Stimulated activated CD4-positive, alpha-beta T cell treated with anti-CD3 and anti-CD28 coated beads, Interleukin-15, amount 100 ng/mL, for 1 hour (primary cell): ENCODE measurements at places on chromosomes 12 and 14.

GRCh38 chr14:76773956-76774820 is 12.9 kb downstream of the VASH1 start:
- DNase-seq, result no peak

- DNase-seq, result peak; percentile 28
These were observed 22.1 kb upstream of the NINJ2 start for GRCh38 chr12:685388-685787.

- no peak for DNase-seq
These were observed 151.5 kb upstream of the MGAT4C start for GRCh38 chr12:86407620-86408208.

- DNase-seq, result no peak
These were observed 54.3 kb upstream of the TMCC3 start for GRCh38 chr12:94704452-94705306.

GRCh38 chr14:90576581-90576980 is 179.8 kb downstream of the CALM1 start:
- no peak for DNase-seq

GRCh38 chr12:120581998-120582397 is 796 bp upstream of the POP5 start:
- no peak for DNase-seq

GRCh38 chr12:57623385-57623784 is 9.6 kb downstream of the B4GALNT1 start:
- no peak for DNase-seq

GRCh38 chr12:116165036-116165425 is 112.5 kb downstream of the MED13L start:
- no peak for DNase-seq

- DNase-seq, result no peak
These were observed 168.1 kb upstream of the PRICKLE1 start for GRCh38 chr12:42757624-42758119.

DNA sequence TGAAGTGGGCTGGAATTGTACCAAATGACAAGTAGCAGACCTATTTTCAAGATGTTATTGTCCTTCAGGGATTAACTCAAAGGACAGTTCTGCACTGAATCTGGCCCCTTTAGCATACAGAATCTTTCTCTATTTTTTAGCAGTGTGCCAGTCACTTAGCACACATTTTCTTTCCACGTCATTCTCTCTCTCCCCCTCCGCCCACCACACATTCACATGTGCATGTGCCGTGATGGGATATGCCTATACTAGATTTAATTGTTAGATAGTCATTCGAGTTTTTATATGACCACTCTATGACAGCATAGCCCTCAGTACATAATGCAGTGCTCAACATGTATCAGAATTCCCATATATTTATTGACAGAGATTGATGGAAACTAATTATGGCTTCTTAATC is 129.1 kb downstream of the KCNC2 start:
- no peak for DNase-seq

- DNase-seq, result no peak
These were observed 2.1 kb downstream of the MLH3 start for GRCh38 chr14:75049136-75049535.

- no peak for DNase-seq
These were observed 131.6 kb downstream of the SEC23A start for GRCh38 chr14:38971258-38971921.

GRCh38 chr12:26401874-26402273 is 206.5 kb downstream of the SSPN start:
- DNase-seq, result no peak

- no peak for DNase-seq
These were observed 68.2 kb downstream of the DNAI7 start for GRCh38 chr12:25126746-25127145.

- DNase-seq, result no peak
These were observed 28.7 kb downstream of the NKX2-8 start for GRCh38 chr14:36553656-36554260.

DNA sequence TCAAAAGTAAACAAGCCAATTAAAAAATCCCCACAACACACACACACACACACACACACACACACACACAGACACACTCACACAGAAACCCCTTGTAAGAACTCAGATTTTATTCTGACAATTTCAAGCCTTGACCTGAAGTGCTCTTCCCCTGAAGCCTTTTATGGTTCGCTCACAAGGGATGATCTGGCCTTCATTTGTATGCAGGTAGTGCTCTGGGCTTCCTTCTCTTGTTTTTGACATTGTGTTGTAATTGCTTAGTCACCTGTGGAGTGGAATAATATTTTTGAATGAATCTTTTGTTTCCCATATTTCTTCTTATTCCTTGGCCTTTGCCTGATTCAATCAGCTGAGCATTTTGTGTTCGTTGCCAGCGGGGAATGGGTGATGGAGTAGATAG is 83.3 kb upstream of the CSRP2 start:
- no peak for DNase-seq

DNA sequence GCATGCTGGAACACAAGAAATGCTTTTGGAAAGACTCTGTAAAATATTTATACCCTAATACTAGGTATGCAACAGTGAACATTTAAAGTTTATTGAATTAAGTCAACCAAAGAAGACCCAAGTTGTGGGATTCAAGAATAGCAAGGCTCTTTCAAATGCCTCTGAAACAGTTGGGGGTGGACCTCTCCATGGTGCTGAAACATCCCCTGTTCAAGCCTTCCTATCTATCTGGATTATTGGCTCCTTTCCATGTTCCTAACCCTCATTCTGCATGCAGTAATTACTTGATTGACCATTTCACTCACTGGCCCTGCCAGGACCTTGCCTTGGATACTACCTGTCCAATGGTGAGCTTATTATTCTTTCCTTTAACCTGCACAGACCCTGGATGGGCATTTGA is 349.7 kb downstream of the NRXN3 start:
- DNase-seq, result no peak

GRCh38 chr14:44113769-44114730 is 393.0 kb downstream of the FSCB start:
- DNase-seq, result no peak

DNA sequence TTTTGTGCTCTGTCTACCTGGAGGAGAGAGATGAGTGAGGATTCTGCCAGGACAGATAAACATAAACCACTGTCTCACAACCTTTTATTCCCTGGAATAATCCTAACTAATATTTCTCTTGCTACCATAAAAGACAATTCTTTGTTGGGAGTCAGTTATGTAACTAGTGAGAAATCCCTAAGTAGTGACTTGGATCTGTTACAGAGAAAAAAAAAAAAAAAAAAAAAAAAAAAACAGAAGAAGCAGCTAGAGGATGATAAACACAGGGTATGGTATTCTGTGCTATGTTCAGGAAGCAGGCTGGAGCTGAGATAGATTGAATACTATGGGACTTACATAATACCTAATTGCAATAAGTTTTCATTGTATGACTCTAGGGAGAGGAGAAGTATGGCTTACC is 178.7 kb downstream of the CNTN1 start:
- DNase-seq, result no peak

- DNase-seq, result no peak
These were observed 2.6 kb downstream of the CYP46A1 start for GRCh38 chr14:99686557-99687283.

- DNase-seq, result no peak
These were observed 123.2 kb downstream of the LMO3 start for GRCh38 chr12:16482726-16483125.

- no peak for DNase-seq
These were observed 61.9 kb downstream of the CHGA start for GRCh38 chr14:92984896-92985295.

DNA sequence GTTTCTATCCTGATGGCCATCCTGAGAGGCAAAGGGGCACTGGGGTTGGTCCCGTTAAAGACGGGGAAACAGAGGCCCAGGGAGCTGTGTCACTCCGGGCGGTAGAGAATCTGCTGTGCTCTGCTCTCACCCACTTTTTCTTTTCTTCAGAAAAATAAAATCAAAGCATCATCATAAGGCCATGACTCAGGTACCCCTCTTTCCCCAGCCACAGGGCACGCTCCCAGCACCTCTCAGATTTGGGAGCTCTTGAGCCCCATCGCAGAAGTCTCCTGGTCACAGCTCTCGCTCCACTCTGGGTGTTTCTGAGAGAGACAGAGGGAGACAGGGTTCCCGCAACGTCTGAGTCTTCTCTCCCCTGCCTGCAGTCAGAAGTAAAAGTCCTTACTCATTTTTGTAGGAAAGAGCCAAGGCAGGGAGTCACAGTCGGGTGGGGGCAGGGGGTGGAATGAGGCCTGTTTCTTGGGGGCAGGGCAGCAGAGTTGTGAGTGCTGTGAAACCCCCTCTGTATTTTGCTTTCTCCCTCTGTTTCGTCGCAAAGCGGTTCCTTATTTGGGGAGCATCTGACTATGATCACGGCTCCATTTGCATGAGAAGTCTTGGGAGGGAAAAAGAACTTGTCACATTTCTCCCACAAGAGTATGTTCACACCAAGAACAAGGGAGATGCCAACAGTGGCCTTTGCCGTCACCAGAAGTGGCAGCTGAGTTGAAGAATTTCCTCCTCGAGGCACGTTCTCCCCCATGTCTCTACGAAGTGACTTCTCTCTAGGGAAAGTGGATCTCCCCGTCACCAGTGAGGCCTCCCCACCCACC is 139.0 kb downstream of the BCL11B start:
- no peak for DNase-seq

GRCh38 chr12:1013618-1014489 is 22.8 kb downstream of the ERC1 start:
- no peak for DNase-seq

DNA sequence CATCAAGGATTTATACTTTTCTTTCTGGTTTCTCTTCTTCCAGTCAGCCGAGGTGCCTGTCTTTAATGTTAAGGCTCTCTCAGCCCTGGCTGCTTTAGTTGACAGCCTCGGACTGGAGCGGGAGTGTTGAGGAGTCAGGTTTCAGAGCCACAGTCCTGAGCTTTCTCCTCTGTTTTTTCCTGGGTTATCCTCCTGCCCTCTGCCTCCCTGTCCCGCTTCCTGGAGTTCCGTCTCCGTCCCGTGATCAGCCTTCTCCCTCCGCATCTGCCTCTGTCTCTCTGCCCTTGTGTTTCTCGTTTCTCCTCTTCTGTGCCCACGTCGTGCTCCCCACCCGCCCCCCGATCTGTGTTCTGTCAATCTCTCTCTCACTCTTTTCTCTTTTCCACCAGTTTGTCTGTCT is 33.0 kb downstream of the IQSEC3 start:
- DNase-seq, result no peak

- DNase-seq, result no peak
These were observed 5.5 kb downstream of the AQP2 start for GRCh38 chr12:49955899-49956662.

- DNase-seq, result no peak
These were observed 24.6 kb upstream of the BCL7A start for GRCh38 chr12:121996945-121997612.

- no peak for DNase-seq
These were observed 5.0 kb upstream of the TDG start for GRCh38 chr12:103960616-103961227.

- DNase-seq, result no peak
These were observed 14.9 kb upstream of the NFKBIA start for GRCh38 chr14:35419429-35419841.

DNA sequence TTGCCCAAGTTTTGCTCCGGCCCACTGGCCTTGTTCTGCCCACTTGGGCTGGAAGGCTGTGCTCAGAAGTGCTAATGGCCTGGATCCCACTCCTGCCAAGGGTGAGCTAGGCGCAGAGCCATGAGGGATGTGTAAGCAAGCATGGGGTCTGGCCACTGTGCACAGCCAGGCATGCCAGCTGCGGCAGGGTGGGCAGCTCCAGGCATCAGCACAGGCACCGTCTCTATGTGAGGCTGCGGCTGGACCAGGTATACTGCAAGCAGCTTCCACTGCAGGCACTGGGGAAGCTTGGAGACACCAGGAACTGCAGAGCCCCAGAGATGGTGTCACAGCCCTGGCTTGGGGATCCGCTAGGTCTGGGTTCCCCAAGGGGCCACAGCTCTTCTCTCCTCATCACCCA is 264.9 kb downstream of the LRIG3 start:
- DNase-seq, result no peak

DNA sequence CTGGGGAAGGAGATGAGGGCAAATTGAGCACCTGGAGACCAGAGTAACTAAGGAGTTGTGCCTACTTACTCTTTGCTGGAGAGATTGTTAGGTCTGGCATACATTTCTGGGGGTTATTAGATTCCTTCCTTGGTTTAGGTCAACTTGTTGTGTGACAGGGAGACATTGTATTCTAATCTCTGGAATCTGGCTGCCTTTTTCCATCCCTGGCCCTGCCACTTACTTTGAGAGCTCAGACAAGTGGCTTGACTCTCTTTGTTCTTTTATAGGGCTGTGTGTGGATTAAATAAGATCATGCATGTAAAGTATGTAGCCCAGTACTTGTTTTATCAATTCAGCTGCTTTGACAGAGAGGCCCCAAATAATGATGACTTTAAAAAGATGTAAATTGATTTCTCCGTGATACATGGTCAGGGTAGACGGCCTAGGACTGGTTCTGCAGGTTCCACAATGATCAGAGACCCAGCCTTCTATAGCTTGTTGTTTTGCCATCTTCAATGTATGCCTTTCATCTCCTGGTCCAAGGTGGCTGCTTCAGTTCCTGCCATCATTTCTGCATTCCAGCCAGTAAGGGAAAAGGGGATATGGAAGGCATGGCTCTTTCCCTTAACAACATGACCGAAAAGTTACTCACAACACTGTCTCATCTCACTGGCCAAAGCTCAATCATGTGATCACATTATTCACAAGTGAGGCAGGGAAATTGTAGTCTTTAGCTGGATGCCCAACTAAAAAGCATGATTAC is 72.6 kb downstream of the CHST11 start:
- DNase-seq, result no peak

- no peak for DNase-seq
These were observed 18.6 kb downstream of the SH2B3 start for GRCh38 chr12:111424189-111424792.

DNA sequence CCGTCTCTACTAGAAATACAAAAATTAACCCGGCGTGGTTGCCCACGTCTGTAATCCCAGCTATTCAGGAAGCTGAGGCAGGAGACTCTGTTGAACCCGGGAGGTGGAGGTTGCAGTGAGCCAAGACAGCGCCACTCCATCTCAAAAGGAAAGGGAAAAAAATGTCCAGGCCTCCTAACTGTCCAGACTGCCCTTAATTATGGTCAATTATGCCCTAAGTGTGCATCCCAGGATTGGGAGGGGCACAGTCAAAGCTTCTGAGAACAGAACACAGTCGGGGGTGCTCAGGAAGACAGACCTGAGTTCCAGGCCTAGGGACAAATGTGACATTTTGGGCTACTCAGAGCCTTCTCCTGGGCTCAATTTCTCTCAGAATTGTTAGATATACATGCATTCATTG is 31.8 kb upstream of the SMUG1 start:
- no peak for DNase-seq

DNA sequence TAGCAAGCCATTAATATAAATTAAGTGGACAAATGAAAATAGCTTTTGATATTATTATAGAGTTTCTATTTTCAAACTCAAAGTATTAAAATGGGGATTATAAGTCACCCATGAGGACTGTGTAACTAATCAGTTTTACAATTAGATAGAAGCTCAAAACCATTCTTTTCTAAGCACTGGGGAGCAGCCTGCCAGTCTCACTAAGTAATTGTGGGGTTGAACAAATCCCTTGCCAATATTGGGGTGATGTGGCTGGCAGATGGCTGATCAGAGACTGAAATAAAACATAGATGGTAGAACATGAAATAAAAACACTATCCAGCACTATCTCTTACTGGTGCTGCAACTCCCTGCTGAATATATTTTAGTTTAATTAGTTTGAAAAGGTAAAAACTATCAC is 353.2 kb downstream of the FLRT2 start:
- DNase-seq, result no peak
